Fibroblast of skin of right quadriceps (primary cell): ENCODE measurements at places on chromosomes 5 and 9.

DNA sequence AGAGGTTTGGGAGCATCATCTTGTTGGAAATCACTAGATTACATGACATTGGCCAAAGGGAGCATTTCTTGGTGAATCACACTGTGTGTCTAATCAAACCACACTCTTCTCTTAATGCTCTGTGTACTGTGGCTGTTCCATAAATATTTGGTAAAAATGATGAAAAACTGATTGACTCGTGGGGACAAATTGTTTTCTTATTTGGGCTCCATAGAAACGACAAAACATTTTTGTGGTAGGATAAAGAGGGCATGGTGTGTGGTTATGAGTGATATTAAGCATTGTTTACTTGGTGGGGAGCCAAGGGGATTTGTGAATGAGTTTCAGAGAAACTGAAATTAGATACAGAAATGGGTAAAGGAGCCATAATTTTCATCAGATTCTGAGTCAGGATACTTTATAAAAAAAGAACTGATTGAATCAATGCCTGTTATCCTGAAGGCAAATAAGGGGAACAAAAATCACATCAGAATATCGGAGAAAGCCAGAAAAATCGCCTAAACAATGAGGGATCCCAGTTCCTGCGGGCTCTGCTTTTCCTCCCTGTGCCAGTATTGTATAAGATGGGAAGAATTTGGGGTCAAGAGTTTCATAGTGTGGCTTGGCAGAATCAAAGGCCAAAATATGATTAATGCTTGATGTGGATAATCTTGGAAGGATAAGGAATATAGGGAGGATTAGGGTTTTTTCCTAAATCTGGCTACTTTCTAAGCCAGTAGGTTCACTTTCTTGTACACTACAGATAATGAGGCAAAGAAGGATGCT lies 33.3 kb downstream of the FBXL7 start:
- peak; percentile 78 for DNase-seq

DNA sequence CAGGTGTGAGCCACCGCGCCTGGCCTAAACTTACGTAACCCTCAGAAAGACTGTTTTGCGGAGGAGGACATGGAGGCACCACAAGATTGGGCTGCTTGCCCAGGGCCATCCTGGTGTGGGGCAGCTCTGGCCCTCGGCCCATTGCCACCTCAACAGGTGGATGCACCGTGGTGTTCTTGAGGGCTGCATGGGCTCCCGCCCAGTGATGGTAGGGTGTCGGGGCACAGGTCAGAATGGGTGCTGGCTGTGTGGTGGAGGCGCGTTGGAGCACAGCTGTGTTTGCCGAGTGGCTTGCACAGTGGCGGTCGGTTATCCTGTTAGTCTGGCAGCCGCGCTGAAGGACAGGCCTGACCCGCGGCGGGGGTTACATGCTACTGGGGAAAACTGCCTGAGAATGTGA lies 196.9 kb downstream of the CACNA1B start:
- no peak for DNase-seq

- DNase-seq, result no peak
Measured at GRCh38 chr5:178413988-178414387, 176.2 kb downstream of the COL23A1 start.

DNA sequence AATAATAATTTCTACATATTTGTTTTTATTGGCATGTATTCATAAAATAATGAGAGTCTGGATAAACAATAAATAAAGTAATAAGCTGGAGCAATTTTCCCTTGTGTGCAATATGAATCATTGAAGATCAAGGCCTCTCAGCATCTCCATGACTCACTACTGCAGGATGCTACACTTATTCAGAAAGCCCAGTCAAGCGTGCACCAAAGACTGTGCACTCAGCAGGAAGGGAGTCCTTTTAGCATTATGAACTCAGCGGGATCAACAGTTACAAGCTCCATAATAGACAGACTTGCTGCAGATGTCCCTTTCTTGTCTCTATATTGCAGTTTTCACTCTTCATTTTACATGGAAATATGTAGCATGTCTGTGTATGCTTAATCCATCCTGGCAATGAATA lies 485.3 kb downstream of the CDH9 start:
- no peak for DNase-seq

GRCh38 chr9:2839040-2839439 lies 4.9 kb downstream of the PUM3 start:
- no peak for DNase-seq

- DNase-seq, result no peak
Measured at GRCh38 chr5:62042007-62042406, 264.0 kb upstream of the KIF2A start.

GRCh38 chr5:31382051-31382878 lies 149.6 kb downstream of the DROSHA start:
- DNase-seq, result peak; percentile 37

- DNase-seq, result no peak
Measured at GRCh38 chr5:158897444-158898160, 202.1 kb downstream of the EBF1 start.

DNA sequence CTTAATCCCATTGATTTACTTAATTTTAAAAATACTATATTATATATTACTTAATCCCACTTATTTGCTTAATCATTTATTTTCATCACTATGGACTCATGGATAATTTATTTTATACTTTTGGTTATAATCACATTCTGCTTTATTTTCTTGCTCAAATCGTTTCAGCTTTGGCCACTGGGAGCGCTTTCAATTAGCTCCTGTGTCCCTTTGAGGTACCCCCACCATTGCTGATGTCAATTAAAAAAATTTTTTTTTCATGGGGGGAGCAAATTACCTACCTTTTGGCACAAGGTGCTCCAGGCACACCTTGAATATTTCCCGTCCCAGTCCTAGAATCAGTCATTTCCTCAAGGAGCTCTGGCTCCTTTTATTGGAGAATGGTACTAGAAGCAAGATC lies 1.4 kb upstream of the TRIO start:
- DNase-seq, result no peak

GRCh38 chr9:98807070-98807813 lies at the start of gene GALNT12:
GALNT12 (plus strand) TSS chr9:98807670; CDS start chr9:98807699, 29 bp downstream.
- DNase-seq, result no peak

DNA sequence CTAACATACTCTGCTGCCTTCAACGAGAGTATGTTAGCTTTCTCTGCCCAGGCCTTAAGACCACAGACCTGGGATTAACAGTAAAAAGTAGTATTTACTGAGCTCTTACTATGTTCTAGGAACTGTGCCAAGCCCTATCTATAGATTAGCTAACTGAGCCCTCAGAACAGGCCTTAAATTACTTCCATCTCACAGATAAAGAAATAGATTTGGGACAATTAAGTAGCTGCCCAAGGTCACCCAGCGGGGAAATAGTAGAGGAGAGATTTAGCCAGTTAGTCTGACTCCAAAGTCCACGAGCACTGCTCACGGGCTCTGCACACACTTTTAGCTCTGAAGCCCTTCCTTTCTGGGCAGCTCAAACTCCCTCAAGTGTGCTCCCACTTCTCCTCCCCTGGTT lies 64.5 kb upstream of the EQTN start:
- no peak for DNase-seq

GRCh38 chr9:107367727-107368502 lies 84.8 kb downstream of the RAD23B start:
- no peak for DNase-seq

DNA sequence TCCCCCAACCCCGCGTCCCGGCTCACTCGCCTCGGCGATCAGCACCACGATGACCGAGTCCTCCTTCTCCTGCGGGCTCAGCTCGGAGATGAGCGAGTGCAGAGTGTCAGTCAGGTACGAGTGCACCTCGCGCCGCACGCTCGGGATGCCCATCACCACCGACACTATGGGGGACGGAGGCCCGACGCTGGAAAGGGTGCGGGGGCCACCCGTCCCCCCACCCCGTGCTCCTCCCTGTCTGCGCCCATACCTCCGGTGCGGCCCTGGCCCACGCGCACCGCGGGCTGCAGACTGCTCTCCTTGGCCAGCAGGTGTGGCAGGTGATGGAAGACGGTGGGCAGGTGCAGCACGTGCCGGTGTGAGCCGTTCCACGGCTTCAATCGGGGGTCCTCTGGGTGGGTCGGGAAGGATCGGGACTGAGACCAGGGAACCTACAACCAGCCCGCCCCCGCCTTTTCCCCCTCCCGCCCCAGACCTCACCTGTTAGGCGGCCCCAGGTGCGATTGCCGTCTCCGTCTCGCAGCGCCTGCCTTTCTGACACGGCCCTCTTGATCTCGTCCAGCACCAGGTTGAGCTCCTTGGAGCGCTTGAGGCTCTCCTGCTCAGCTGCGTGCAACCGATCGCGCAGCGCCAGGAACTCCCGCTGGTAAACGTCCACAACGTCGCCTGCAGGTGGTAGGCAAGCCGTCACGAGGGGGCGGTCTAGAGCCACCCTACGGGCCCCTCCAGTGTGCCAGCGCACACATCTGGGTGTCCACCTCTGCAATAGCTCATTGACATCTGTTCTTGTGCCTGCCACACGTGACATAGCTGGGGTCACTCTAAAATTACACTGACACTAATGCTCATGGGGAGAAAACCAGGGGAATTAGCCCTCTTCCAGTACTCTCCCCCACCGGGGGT lies 5.1 kb downstream of the MGAT4B start:
- DNase-seq, result peak; percentile 51

GRCh38 chr9:122329597-122329996 lies 41.2 kb upstream of the PTGS1 start:
- no peak for DNase-seq

- no peak for DNase-seq
Measured at GRCh38 chr9:93467062-93467416, 13.7 kb upstream of the FAM120AOS start.

DNA sequence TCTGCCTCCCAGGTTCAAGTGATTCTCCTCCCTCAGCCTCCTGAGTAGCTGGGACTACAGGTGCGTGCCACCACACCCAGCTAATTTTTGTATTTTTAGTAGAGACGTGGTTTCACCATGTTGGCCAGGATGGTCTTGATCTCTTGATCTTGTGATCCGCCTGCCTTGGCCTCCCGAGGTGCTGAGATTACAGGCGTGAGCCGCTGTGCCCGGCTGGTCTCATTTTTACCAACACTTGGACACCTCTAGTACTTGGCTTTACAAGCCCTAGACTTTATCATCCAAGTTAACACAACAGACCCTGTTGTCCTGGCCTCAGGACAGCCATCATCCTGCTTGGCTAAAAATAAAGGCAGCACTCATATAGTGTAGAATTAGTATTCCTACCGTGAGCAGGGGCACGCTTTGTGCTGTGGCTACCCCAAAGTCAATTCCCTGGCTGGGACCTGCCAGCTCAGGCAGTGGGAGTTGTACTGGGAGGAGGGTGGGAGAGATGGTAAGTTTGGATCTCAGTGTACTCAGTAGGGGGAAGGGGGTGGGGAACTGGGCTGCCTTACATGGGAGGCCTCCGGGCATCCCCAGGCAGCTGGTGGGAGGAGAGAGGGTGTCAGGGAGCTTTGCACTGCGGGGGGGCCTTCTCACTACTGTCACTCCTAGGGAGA lies 6.6 kb downstream of the PDZD2 start:
- DNase-seq, result no peak

GRCh38 chr5:17367256-17367840 lies 130.7 kb upstream of the TAF11L2 start:
- DNase-seq, result no peak

DNA sequence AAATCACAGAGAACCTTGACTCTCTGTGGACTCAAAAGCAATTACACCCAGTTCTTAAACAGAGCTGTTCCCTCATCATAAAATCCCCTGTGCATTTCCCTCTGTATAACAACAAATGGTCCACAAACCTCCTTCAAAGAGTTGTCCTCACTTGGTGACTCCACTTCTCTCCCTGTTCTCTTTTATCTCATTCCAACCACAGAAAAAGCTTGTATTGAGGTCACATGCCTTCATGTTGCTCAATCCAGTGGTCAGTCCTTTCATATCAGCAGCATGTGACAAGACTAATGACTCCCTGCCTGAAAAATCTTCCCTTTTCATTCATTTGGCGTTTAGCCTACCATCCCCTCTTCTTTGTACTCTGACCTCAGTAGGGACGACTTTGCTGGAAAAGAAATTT lies 158.0 kb downstream of the DEPDC1B start:
- peak; percentile 41 for DNase-seq

- DNase-seq, result no peak
Measured at GRCh38 chr9:37037503-37038301, 3.6 kb upstream of the PAX5 start.

DNA sequence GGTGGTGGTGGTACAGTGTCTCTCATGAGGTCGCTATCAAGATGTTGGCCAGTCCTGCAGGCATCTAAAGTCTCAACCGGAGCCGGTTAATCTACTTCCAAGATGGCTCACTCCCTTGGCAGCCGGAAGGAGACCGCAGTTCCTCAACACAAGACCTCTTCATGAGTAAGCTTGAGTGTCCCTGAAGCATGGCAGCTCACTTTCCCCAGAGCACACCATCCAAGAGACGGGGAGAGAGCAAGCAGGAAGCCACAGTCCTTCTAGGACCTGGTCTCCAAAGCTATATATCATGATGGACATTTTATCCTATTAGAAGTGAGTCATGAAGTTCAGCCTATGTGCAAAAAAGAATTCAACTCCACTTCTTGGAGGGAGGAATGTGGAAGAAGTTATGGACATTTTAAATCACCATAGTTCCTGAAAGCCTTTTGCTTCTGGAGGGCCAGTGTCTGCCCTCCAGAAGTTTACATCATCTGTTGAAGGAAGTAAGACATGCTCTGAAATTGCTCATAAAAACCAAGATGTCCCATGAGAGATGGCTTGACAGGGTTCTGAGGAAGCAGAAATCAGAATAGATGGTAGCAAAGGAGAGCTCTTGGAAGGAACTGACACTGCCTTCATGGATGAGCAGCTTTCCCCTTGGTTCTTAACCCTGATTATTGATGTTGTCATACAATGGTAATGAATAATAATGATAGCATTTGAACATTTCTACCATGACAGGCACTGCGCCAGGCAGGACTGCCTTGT lies 21.3 kb downstream of the GALNT10 start:
- peak; percentile 89 for DNase-seq

DNA sequence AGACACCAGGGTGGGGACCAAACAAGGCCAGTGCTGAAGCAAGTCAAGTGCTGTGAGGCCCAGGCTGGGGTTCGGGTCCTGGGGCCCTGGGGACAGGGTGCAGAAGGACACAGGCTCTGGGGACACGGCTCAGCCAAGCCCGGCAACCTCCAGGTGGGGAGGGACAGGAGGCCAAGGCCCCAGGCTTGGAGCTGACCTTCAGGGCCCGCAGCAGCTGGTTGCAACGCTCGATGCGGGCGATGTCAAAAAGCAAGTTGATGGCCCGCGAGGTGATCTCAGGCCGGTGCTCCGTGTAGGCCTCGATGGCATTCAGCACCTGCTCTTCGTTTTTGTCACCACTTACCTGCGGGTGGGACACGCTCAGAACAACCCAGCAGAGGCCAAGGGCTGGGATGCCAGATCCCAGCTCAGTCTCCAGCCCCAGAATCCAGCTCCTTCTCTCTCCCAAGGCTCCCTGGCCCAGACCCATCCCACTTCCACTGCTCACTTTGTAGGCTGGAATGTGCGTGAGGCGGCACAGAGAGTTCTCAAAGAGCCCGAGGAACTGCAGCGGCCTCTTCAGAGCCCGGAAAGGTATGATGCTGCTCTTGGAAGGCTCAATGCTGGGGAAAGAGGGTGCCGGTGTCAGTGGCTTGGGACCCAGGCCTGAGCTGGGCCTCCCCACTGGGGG lies 20.7 kb downstream of the ZER1 start:
- DNase-seq, result no peak

GRCh38 chr9:129283291-129283691 lies 105.2 kb upstream of the IER5L start:
- no peak for DNase-seq

GRCh38 chr5:42759456-42759855 lies 2.8 kb downstream of the CCDC152 start:
- DNase-seq, result no peak
